Right ventricle myocardium inferior (tissue), 1 donor: ENCODE measurements at places on chromosomes 3 and 15.

DNA sequence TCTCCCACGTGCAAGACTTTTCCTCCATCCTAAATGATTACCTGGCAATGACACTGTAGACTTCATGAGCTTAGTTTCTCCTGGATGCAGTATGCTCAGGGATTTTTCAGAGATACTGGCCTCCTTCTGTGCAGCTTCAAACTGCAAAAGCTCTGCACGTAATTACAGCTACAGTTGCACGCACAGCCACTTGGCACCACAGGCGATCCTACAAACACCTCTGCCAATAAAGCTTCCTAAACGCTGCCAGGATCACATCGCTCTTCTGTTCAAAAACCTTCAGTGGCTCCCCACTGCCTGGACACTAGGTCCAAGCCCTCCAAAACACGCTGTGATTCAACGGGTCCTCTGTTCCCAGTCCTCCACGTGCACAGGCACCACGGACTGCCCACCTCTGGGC lies 49.5 kb downstream of the NUP210 start:
- peak; percentile 35 for DNase-seq

GRCh38 chr3:10725846-10726245 lies 90.2 kb upstream of the SLC6A11 start:
- DNase-seq: no peak

DNA sequence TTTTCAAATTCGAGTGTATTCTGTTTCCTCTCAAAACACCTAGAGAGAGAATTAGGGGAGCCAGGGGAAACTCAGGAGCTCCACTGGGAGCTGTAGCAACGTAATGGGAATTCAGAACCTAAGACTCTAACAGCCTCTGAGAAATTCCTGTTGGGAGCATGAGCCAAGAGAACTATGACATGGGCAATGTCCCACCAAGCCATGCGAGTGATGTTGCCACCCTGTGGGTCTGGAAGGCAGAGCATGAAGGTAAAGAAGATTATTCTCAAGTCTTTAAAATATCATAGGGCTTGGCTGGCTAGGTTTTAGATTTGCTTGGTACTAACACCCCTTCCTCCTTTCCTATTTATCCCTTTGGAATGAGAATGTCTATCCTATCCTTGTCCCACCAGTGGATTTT lies 392.6 kb upstream of the ADAMTS9 start:
- no peak for DNase-seq

- DNase-seq: no peak
Measured at GRCh38 chr15:101256757-101257156, 4.9 kb upstream of the CHSY1 start.

DNA sequence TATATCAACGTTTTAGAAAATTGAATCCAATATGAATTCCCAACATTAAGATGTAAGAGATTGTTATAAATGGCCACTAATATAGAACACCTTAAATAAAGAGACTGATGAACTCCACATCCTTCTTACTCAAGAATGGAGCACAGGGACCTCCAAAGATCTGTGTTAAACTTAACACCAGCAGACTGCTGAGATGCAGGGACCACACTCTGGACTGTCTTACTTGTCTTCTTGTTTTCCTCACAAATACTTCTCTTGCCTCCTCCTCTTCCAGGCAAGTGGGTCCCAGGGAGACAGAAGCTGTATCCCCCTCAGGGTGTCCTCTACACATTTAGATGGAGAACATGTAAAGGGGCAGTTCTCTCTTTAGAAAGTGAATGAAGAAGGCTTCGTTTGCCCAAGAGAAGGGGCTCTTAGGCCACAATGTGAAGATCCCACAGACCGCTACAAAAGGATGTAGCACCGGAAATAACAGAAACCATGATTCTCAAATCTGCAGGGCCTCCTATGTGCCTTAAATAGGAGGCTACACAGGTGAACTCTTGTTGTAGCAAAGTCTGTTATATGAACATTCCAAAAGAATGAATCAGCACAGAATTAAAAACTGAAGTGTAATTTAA lies 52.2 kb downstream of the SATB1 start:
- DNase-seq: no peak

DNA sequence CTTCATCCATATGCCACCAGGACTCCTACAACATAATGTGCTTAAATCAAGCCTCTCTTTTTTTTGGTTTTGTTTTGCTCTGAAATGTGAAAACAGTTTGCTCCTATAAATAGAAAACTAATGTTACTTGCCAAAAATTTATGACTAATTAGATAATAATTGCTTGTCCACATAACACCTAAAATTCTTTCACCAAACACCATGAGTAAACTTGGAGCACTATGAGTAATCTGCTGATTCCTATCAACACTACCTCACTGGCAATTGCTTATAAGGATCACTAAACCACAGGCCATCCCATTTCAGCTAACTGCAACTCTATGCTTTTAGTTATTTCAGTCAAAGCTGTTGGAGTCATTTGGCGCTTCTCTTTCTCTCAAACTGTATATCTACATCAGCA lies 252.7 kb downstream of the EPHA3 start:
- DNase-seq: no peak

- DNase-seq: peak; percentile 64
Measured at GRCh38 chr15:31342781-31343626, 16.4 kb downstream of the KLF13 start.

GRCh38 chr15:39177561-39177960 lies 403.3 kb upstream of the THBS1 start:
- no peak for DNase-seq

GRCh38 chr3:188964957-188965356 lies 206.8 kb upstream of the TPRG1 start:
- no peak for DNase-seq

GRCh38 chr15:88681610-88682221 lies 42.9 kb downstream of the ISG20 start:
- no peak for DNase-seq

- DNase-seq: no peak
Measured at GRCh38 chr3:189212681-189213080, 40.9 kb downstream of the TPRG1 start.
